ENCODE measurements at places on chromosomes 1 and 21.

DNA sequence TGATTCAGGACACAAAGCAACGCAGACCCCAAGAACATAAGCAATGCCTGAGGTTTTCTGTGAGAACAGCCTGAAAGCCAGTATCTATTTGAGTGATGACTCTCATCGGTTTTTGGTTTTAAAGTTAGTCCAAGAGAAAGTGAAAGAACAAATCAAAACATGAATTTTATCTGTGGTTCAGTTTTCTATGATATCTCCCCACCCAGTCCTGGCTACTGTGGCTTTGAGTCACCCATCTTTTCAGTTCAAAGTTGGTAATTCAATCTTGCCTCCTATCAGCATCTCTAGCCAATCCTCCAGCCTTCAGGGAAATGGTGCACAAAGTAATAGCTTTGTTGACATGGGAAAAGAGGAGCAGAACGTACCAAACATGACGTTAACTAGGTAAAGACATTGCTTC is 40.5 kb upstream of the KRTAP19-8 start:
- no peak for DNase-seq

GRCh38 chr1:202009326-202010179 is 834 bp upstream of the ELF3 start:
- DNase-seq, result peak; percentile 88

GRCh38 chr1:47761974-47762373 is 235.2 kb downstream of the TRABD2B start:
- DNase-seq, result no peak

- DNase-seq, result peak; percentile 70
These were observed 684 bp upstream of the MRPL20 start for GRCh38 chr1:1407636-1408318.

DNA sequence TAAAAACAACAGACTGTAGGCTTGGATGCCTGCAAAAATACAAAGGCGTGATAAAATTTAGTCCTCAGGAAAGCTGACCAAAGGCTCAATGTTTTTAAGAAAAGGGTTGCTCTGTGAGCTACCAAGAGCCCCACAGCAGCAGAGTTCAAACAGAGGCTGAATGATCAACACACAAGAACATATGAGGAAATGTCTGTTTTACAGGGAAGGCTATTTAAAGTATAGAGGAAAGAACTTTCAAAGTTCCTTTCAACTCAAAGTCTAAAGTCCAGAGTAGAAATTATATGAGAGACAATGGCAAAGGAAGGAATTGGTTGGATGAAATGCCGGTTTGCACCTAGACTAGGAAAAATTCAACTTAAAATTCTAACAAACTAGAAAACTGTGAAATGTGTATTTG is 8.6 kb downstream of the CLSTN1 start:
- no peak for DNase-seq

- no peak for DNase-seq
These were observed 91.2 kb upstream of the KCTD3 start for GRCh38 chr1:215475796-215476481.

DNA sequence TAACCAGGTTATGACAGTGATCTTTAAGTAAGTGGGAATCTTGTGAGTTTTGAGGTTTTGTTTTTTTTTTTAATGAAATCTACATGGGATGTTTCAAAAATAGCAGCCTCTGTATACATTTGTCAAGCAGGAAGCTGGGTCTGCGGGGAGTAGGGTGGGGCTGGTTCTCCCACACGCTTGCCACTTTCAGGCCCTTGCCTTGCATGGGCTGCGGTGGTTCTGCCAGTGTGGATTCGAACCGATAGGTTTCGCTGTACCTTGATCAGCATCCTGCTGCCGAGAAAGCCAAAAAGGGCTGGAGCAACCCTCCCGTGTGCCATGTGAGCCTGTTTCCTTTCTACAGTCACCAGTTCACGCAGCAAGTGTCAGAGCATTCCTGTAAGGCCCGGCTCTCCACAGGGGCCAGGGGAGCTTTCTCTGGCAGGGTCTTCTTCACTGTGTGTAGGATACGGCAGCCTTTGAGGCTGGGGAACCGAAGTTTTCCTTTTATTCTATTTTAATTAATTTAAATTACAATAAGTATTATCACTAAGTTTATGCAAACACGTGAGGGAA is 79.2 kb upstream of the SAMD11 start:
- no peak for DNase-seq

DNA sequence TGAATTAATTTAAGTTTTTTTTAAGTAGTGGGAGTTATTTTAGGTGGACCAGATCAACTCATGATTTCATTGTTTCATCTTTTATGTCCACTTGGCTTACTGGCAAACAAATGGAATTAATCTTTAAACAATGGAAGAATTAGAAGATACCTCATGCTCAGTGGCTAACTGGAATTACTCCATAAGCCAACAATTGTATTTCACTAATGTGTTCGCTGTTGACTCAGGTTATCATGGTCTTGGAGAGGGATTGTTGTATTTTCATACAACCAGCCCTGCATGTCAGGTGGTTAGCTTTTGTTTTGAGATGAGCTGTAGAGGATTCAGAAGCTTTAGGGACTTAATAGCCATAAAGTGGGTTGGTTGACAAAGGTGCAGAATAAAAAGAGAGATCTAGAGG is 57.2 kb upstream of the HMCN1 start:
- no peak for DNase-seq

- DNase-seq, result peak; percentile 9
These were observed 21.6 kb downstream of the PTGFRN start for GRCh38 chr1:116931016-116931918.

DNA sequence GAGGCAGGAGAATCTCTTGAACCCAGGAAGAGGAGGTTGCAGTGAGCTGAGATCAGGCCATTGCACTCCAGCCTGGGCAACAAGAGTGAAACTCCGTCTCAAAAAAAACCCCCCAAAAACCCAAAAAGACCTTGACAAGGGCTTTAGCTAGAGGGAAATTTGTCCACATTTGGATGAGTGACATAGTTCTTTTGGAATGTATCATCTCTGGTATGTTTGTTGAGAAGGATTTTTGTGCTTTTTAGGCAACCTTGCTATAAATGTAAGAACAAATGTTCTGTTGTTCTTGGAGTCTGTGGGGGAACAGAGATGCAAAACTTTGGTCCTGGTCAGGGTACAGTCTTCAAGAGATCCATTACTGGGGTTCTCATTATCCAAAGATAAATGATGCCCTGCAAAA is 28.9 kb downstream of the INAVA start:
- no peak for DNase-seq

GRCh38 chr1:27372022-27372807 is 2.4 kb downstream of the FCN3 start:
- DNase-seq, result no peak

DNA sequence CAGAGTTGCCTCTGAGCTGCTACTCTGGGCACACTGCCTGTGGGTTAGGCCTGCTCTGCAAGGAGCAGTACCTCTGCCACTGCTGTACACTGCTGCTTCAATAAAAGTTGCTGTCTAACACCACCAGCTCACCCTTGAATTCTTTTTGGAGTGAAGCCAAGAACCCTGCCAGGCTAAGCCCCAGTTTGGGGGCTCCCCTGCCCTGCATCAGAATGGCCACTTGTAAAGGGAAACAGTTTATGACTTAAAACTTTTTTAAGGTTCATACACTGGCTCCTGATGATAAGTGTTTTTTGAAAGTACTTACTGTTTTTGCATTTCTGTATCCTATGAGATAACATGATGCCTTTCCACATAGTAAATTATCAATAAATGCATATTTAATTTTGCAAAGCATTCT is 310.0 kb downstream of the LMO4 start:
- no peak for DNase-seq

DNA sequence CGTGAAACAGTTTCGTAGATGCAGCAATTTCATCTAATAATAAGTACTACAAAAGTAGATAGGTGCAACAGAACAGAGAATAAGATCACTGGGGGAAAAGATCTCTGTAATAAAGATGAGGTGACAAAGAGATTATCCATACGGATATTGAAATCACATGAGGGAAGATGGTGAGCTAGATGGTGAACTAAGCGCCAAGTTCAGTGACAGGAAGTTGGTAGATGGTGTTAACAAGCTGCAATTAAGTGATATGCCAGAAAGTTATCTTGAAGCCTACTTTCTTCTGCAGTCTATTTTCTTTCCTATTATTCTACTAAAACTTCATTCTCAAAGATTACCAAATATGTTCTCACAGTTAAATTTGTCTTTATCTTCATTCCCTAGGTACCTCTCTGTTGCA is 7.1 kb downstream of the LRIF1 start:
- DNase-seq, result no peak

- DNase-seq, result no peak
These were observed 8.2 kb upstream of the IL22RA1 start for GRCh38 chr1:24151175-24151533.

GRCh38 chr1:154006136-154006535 is 15.6 kb downstream of the RPS27 start:
- DNase-seq, result no peak

- peak; percentile 64 for DNase-seq
These were observed 7.1 kb upstream of the TPM3 start for GRCh38 chr1:154198756-154199562.

DNA sequence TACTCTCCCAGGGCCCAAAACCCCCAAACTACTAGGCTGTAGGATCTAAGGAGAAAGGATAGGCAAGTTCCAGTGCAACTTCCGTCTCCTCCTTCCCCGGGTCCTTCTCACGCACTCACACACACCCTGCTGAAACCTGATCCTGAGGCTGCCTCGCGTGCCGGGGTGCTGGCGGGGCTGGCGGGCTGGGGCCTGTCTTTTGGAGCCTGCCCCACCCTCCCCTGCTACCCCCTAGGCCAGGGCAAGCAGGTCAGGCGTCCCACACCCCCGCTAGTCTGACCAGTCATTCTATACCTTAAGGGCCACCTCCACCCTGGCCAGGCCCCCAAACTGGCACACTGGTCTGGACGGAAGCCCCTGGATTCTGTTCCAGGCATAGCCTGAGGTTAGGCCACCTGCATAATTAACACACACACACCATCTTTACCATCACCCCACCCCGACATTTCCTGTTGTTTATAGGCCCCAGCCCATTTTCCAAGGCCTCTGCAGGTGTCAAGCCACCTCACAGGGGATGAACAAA is 48.3 kb upstream of the ARTN start:
- no peak for DNase-seq

- DNase-seq, result no peak
These were observed 32.9 kb downstream of the JAK1 start for GRCh38 chr1:64933296-64934070.

GRCh38 chr21:31457675-31458074 is 113.6 kb upstream of the TIAM1 start:
- no peak for DNase-seq

DNA sequence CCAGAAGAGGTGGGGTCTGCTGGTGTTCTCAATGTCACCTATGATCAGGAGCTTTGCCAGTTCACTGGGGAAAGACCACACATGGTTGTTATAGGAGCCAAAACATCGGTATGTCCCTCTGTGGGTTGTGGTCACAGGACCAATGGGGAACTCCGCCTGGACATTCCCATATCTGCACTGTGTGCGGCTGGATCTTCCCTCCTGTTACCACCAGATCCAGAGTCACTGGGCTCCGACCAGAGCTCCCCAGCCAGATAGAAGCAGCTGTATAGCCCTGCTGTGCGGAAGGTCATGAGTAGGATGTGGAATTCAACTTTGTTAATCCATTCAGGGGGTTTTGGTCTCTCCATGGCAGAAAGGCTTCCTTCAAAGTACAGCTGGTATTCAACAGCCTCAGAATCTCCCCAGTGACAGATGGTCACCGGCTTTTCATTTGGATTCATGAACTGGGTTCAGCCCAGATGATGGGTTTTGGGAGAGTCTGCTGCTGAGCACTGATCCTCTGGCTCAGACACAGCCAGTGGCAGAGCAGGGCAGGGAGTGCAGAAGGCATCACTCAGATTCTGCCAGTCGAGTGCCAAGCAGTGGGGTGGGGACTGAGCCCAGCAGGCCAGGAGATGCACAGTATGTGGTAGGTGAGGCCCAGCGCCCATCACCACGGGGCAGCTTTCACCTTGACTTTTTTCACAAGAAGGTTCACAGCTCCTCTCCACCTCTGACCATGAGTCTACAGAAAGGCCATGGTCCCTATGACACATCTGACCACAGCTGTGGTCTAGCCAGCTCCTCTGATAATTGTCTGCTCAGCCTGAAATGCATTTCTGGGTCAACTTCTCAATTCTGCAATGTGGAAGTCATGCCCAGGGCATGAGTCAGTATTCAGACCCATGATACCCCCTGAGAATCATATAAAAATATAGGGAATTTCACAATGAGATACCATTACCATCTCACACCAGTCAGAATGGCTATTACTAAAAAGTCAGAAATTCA is 2.9 kb upstream of the SHCBP1L start:
- DNase-seq, result no peak

DNA sequence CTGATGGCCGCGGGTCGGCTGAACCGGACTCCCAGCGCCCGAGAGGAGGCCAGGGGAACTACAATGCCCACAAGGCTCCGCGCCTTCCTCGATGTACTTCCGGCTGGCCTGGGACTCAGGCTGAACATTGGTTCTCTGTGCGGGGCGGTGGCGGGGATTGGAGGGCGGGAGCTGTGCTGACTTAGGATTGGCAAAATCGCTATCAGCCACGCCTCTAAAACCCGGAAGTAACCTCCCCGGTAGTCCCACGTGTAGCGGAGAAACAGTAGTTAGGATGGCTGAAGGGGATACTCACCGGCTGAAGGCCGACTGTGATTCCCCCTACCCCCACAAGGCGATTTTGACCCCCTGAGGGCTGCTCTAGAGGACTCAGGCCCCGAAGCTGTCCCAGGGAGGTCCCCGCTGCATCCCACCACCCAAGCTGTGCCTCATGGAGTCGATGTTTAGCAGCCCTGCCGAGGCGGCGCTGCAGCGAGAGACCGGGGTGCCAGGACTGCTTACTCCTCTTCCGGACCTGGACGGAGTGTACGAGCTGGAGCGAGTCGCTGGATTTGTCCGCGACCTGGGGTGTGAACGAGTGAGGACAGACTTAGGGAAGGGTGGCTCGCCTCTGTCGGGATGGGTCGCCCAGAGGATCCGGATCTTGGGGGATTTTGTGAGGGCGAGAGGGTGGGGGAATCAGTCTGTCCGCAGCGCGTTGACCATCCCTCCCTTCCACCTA is at the start of gene DPH2:
TSS of gene DPH2 (plus strand) at position 265 of the 721 bp plus-strand sequence. CDS start at position 431, 166 bp downstream.
- peak; percentile 97 for DNase-seq

GRCh38 chr1:178574345-178574744 is 61.4 kb downstream of the TEX35 start:
- no peak for DNase-seq

- DNase-seq, result no peak
These were observed 182.3 kb downstream of the RRAGC start for GRCh38 chr1:38677311-38677710.

- no peak for DNase-seq
These were observed 43.7 kb upstream of the KANK4 start for GRCh38 chr1:62362926-62363325.

- DNase-seq, result no peak
These were observed 100.1 kb upstream of the S1PR1 start for GRCh38 chr1:101136739-101137138.

DNA sequence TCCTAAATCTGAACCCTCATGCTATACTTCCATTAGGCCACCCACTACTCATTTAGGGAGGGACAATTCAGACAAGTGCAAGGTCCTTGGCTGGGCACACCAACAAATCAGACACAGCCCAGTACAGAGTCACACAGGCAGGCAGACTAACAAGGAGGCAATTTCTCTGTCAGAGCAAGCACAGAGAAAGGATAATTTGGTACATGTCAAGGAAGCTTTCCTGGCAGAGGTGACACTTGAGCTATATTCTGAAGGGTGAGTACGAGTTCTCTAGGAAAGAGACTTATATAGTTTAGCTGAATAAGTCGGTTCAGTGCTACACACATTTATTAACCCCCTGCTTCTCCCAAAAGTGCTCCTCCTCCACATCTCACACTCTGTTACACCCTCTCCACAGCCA is 455.9 kb downstream of the OMA1 start:
- no peak for DNase-seq

- no peak for DNase-seq
These were observed 31.8 kb upstream of the MEF2D start for GRCh38 chr1:156532374-156532773.
